ENCODE measurements at places on chromosomes 1 and 21.
A peak's percentile ranks its signal among the peaks of the same experiment; 100 is the strongest.

DNA sequence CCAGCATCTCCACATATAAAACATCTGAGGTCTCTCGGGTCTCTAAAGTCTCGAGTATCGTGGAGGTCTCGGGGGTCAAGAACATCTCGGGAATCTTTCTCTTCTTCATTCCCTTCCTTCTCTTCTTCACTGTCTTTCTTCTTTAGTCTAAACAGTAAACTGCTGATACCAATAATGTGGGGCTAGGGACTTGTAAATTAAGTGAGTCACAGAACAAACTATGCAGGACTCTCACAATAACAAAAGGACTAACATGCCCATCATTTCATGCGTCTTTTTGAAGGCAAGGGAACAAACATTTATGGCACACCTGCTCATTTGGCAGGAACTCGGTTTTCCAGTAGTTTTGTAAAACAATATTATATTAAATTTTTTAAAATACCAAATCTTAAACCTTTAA lies 32.4 kb downstream of the PRPF38A start:
- no peak for DNase-seq

GRCh38 chr1:26047278-26047874 lies 1.5 kb upstream of the SLC30A2 start:
- DNase-seq = no peak

DNA sequence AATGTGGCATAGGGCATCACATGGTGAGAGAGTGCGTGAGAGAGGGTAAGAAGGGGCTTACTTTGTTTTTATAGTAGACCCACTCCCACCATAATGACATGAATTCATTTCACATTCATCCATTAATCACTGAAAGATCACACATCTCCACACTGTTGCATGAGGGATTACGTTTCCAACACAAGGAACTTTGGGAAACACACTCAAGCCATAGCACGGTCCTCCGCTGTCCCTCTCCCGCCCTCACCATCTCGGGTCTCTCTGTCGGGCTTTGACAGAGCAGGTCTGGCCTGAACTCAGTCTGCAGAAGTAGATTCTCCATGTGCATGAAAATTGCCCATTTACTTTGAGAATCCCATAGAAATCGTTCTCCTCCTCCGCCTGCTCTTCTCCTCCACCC lies 312.2 kb downstream of the MATN1 start:
- no peak for DNase-seq

GRCh38 chr1:8134546-8135235 lies 108.6 kb upstream of the ERRFI1 start:
- no peak for DNase-seq

DNA sequence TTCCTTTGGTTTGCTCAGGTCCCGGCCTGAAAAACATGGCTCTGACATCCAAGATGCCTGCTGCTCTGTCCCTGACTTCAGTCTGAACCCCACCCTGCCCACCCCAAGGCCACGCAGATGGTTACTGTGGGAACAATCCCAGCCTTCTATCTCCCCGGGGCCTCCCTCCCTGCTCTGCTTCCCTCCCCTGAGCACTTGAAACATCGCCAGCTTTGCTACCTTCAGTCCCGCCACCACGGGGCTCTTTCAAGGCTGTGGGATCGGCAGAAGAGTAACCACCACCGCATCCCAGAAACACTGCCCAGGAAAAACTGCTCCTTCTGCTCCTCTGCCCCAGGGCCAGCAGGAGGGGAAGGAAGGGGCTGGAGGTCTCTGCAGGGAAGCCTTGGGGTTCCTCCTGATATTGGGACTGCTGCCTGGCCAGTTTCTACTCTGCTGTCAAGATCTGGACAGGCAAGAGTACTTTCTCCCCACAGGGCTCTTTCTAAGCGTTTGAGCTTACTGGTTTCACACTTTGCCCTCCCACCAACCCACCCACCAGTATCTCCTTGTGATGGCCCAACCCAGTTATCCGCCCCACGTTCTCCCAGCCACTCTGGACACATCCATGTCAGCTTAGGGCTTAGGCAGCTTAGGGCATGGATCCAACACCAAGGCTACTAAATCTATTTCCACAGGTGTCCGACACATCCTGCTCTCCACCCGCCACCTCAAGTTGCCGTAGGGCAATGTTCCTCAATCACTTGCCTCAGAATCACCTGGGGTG lies 8.4 kb downstream of the ETNK2 start:
- no peak for DNase-seq

GRCh38 chr1:9538669-9539164 lies 548 bp upstream of the SLC25A33 start:
- DNase-seq = peak; percentile 30

Measured in psoas muscle (tissue), 8 donors.